ENCODE measurements at places on chromosomes 6 and 20.

GRCh38 chr20:5714261-5715041 lies 35.8 kb upstream of the SHLD1 start:
- DNase-seq = peak; percentile 38

GRCh38 chr6:16396497-16397319 lies 158.3 kb downstream of the GMPR start:
- no peak for DNase-seq

DNA sequence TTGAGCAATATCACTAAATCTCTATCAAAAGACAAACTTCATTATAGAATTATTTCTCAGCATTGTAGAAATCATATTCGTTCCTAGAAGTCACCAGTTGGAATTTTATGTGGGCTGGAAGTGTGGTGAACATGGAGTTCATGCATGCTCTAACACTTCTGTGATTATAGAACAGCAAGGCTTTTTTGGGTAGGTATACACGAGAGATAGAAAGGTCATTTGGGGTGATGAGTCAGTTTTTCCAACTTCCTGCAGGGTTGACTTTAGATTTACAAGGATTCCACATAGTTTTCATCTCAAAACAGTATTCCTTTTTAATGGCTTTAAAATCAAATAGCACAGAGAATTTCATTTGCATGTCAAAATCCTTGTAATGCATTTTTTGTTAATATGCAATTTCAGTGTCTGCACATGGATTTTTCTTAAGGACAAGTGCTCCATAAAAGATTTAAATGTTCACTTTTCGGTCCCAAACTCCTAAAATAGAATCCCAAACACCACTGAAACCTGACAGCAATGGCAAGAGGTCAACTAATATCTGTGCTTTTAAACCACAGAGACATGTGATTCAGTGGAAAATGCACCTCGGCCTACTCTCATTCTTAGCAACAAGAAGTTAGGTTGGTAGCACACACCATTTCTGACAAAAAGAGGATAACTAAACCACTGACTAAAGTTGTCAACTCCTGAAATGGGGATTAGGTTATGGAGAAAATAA lies 211.0 kb downstream of the MOXD1 start:
- no peak for DNase-seq

- no peak for DNase-seq
These were observed 26.9 kb downstream of the MAP3K7 start for GRCh38 chr6:90559931-90560330.

DNA sequence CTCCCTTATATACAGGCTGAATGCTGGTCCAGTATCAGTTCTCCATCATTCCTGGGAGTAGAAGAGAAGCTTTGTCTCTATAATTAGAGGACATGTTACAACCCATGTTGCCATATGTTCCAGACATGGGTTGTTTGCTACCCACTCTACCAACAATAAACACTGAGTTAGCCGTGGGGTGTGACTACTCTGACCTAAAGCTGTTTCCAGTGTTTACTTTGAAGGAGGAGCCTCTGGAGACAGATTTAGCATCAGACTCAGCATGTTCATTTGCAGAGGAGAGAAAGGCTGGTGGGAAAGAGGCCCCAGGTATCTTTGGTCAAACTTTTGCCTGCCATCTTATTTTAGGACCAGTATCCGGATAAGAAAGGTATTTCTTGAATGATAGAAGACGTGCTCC lies 157.9 kb upstream of the SNX9 start:
- no peak for DNase-seq

- DNase-seq = no peak
These were observed 201.7 kb upstream of the RREB1 start for GRCh38 chr6:6905961-6906518.

DNA sequence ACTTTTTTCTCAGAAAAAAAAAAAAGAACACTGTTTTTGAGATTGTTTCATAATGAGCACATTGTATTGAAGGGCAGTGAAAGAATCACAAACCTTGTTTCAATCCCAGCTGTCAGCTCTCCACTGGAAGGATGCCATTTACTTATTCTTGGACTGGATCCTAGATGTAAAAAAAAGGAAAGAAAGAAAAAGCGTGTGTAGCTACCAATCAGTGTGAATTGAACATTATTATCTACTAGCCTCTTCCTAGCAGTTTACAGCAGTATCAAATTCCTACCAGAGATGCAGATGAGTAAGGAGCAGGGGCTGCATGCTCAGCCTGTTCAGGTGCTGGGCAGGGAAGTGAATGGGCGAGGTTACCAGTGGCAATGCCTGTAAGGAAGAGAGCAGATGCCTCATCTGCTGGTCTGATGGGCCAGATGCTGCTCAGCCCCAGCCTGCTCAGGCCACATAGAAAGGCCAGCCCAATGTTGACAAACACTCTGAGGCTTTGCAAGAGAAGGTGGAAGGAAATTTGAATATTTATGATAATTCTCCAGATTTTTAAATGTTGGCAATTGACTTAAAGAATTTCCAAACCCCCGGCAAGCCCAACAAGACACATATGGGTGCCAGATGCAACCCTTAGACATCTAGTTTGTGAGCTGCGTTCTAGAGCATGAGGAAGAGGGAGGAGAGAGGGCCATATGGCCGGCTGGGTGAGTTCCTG lies 189.5 kb downstream of the IBTK start:
- DNase-seq = no peak

- no peak for DNase-seq
These were observed 5.4 kb downstream of the SLC17A3 start for GRCh38 chr6:25868436-25869183.

- DNase-seq = no peak
These were observed 543.3 kb upstream of the MARCKS start for GRCh38 chr6:113313841-113314240.

- no peak for DNase-seq
These were observed 76.7 kb upstream of the CARMIL1 start for GRCh38 chr6:25202504-25202903.

DNA sequence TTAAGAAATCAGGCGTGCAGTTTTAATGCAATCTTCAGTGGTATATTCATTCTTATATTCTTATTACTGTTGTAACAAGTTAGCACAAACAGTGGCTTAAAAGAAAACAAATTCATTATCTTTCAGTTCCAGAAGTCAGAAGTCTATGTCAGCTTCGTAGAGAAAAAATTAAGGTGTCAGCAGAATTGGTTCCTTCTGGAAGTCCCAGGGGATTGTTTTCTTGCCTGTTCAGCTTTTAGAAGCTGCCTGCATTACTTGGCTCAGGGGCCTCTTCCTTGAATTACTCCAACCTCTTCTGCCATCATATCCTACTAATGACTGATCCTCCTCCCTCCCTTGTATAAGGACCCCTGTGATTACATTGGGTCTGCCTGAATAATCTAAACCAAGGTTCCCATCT lies 243.9 kb downstream of the ZNF217 start:
- DNase-seq = no peak

GRCh38 chr6:169912266-169913095 lies 161.1 kb downstream of the ERMARD start:
- DNase-seq = no peak

DNA sequence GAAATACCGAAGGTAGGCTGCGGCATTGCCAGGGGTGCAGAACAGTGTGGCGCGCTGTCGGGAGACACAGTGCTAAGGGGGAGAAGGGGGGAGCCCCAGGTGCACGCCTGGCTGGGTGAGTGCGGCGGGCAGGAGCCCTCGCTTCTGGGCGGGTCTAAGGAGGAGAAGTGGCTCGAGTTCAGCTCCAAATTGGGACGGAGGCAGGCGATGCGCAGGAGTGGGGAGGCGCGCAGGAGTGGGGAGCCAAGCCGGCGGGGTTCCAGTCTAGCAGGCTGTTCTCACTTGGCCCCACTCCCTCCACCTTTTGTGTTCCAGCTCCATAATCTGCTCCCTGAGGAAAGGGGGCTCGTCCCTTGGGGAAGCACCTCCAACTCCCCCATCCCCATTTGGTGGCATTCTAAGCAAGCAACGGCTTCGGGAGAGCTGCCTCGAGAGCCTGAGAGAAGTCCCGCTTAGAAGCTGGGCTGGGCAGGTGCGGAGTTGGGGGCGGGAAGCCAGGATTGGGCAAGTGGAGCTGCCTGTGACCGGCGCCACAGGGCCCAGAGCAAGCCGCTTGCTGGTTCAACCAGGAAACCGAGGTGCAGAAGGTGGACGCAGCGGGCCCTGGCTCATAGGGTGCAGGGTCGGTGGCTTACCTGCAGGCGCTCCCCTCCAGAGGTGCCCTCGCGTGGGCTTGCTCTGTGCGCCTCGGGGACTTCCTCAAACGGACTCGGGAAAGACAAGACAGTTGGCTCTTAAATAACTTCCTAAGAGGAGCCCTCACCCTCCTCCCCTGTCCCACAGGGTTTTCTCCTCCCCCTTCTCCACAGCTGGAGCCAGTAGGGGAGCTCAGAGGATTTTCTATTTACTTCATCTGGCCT lies at the start of gene F13A1:
Gene F13A1, minus strand, starts transcription at position 711 of the 860 bp plus-strand sequence. CDS start 1,998 bp downstream, outside the sequence.
- DNase-seq = no peak

- DNase-seq = no peak
These were observed 30.9 kb downstream of the ZFP64 start for GRCh38 chr20:52160621-52161204.

- no peak for DNase-seq
These were observed 85.8 kb downstream of the SLC35F1 start for GRCh38 chr6:117992856-117993255.

DNA sequence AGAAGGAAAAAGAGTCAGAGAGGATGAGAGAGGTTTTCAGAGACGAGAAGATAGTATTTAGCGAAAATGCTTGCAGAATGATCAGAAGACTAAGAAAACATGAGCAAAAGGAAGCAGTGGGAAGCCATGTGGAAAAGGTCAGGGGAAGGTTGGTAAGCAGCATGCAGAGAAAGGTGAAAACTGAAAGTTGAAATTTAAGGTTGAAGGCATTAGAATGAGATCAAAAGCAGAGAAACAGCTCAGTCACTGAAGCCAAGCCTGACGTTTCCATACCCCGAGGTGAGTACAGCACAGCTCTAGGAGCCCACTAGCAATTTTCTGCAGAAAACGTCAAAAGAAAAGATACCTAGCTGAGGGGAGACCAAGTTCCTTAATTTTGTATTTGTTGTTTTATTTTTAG lies 19.1 kb upstream of the TFB1M start:
- no peak for DNase-seq

DNA sequence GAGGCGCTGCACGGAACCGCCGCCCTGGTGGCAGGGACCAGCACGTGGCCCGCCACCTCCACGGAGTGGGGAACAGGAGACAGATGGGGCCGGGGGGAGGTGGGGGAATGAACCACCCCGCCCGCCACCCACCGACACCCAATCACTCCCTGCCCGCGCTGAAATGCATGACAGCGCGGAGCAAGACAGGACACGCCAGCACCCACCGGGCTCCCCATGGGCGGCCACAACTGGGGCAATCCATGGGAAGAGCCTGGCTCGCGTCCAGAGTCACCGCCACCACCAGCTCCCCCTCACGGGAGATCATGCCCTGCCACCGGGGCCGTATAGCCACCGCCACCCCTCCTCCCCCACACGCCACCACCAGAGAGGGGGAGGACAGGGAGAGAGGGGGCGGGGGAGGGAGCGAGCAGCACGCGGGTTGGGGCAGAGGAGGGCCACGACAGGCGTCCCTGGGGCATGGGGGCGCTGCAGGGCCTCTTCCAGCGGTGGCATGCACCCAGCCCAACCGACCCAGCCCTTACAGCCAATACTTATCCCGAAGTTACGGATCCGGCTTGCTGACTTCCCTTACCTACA lies 744.3 kb upstream of the DEFB115 start:
- no peak for DNase-seq

- no peak for DNase-seq
These were observed 477 bp upstream of the MOXD1 start for GRCh38 chr6:132401618-132402285.

GRCh38 chr6:145802141-145802540 lies 12.5 kb downstream of the FBXO30 start:
- no peak for DNase-seq
